ENCODE measurements at places on chromosomes 6 and 20.

- no peak for DNase-seq
These were observed 149.0 kb upstream of the FUT9 start for GRCh38 chr6:95866732-95867131.

DNA sequence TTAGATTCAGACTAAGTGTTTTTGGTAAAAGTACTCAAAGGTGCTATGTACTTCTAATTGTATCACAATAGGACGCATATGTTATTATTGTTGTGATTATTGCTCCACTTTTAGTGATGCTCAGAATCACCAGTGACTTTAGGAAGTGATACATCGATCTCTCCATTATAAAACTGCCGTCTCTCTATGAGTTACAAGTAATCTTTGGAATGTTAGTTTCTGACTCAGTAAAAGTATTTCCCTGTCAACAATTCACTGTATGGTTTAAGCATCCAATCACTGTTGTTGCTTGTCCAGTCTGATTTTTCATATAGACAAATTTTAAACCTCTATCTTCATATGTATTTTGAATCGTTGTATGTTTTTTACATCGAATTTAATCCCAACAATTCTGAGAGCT lies 9.4 kb downstream of the DCBLD1 start:
- peak; percentile 92 for DNase-seq

GRCh38 chr6:89411145-89412070 lies 665 bp downstream of the RRAGD start:
- DNase-seq = peak; percentile 25

DNA sequence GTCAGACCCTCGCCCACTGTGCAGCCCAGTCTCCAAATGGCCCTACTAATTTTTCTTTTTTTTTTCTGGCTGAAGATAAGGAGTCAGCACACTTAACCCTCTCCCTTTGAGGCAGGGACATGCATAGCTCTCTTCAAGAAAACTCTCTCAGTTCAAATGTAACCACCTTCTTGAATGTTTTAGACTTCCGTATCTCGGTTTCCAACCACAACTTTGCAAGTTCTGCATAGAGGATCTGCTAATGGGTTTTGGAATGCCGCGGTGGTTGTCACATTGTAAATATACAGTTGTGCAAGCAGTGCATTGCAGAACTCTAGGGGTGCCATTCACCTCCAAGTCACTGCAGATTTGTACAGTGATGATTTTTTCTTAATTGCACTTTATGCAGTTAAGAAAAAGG lies 59.4 kb upstream of the SLC35B3 start:
- DNase-seq = no peak

GRCh38 chr6:39260456-39260855 lies 31.2 kb upstream of the KCNK5 start:
- peak; percentile 29 for DNase-seq

GRCh38 chr6:94498099-94498498 lies 1078.7 kb upstream of the EPHA7 start:
- DNase-seq = no peak
